ENCODE measurements at places on chromosomes 5 and 9.

DNA sequence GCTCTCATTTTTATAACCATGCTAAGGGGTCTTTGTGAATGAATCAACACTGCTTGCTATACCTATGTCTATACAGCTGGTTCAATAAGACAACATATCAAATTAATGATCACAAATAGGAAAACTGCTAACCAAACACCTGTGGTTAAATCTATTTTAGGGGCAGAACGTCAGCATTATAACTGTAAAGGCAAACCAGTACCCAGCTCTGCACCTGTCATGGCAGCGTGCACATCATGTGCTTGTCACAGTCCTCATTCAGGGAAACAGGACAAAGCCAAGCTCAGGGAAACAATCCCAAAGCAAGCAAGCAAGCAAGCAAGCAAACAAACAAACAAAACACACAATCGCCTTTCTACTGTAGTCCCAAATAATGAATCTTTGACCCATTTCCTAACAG, 277.7 kb upstream of the DAP start:
- no peak overlapping the region for H3K4me3 ChIP-seq
- no peak for ATAC-seq
- no peaks in the 10 kb centered on the region for H3K36me3 ChIP-seq

GRCh38 chr5:56712895-56713591, 102.3 kb upstream of the MAP3K1 start:
- ATAC-seq = no peak
- peaks cover 33% of the 10 kb centered on the region for H3K4me1 ChIP-seq
- H3K36me3 ChIP-seq = peaks cover 6% of the 10 kb centered on the region
- H3K27me3 ChIP-seq = no peaks in the 10 kb centered on the region
- no peak overlapping the region for H3K4me3 ChIP-seq

- H3K4me3 ChIP-seq = no peak overlapping the region
- no peak for ATAC-seq
- no peak overlapping the region for H3K27ac ChIP-seq
- no peaks in the 10 kb centered on the region for H3K27me3 ChIP-seq
- no peaks in the 10 kb centered on the region for H3K4me1 ChIP-seq
These were observed 10.6 kb downstream of the GRIN3A start for GRCh38 chr9:101727612-101728524.

GRCh38 chr5:110377943-110378342, 348.5 kb downstream of the TMEM232 start:
- H3K27ac ChIP-seq = no peak overlapping the region
- no peaks in the 10 kb centered on the region for H3K36me3 ChIP-seq
- H3K27me3 ChIP-seq = no peaks in the 10 kb centered on the region
- H3K4me3 ChIP-seq = no peak overlapping the region
- no peaks in the 10 kb centered on the region for H3K4me1 ChIP-seq

- ATAC-seq = no peak
- H3K27me3 ChIP-seq = no peaks in the 10 kb centered on the region
- no peak overlapping the region for H3K4me3 ChIP-seq
- no peak overlapping the region for H3K27ac ChIP-seq
- no peaks in the 10 kb centered on the region for H3K36me3 ChIP-seq
These were observed 107.6 kb downstream of the RNF180 start for GRCh38 chr5:64273276-64273675.

- H3K27me3 ChIP-seq = peaks cover 8% of the 10 kb centered on the region
- no peaks in the 10 kb centered on the region for H3K36me3 ChIP-seq
- H3K4me1 ChIP-seq = no peaks in the 10 kb centered on the region
- H3K4me3 ChIP-seq = no peak overlapping the region
- ATAC-seq = no peak
- no peak overlapping the region for H3K27ac ChIP-seq
These were observed 31.0 kb downstream of the HMHB1 start for GRCh38 chr5:143842920-143843319.

GRCh38 chr5:155839251-155840037, 487.5 kb upstream of the SGCD start:
- H3K4me1 ChIP-seq = no peaks in the 10 kb centered on the region
- no peaks in the 10 kb centered on the region for H3K36me3 ChIP-seq
- no peak overlapping the region for H3K27ac ChIP-seq
- H3K4me3 ChIP-seq = no peak overlapping the region

GRCh38 chr5:142287096-142287972, 37.5 kb downstream of the SPRY4 start:
- no peak for ATAC-seq
- H3K4me3 ChIP-seq = no peak overlapping the region
- no peaks in the 10 kb centered on the region for H3K36me3 ChIP-seq
- peaks cover 9% of the 10 kb centered on the region for H3K4me1 ChIP-seq
- peaks cover 9% of the 10 kb centered on the region for H3K27me3 ChIP-seq

GRCh38 chr5:1772634-1773033, 27.0 kb downstream of the MRPL36 start:
- no peak for ATAC-seq
- peaks cover 47% of the 10 kb centered on the region for H3K27me3 ChIP-seq
- H3K4me3 ChIP-seq = no peak overlapping the region
- H3K4me1 ChIP-seq = no peaks in the 10 kb centered on the region
- H3K36me3 ChIP-seq = no peaks in the 10 kb centered on the region

GRCh38 chr9:86580688-86581087, 226.5 kb upstream of the TUT7 start:
- H3K36me3 ChIP-seq = no peaks in the 10 kb centered on the region
- no peak overlapping the region for H3K4me3 ChIP-seq
- no peak overlapping the region for H3K27ac ChIP-seq

DNA sequence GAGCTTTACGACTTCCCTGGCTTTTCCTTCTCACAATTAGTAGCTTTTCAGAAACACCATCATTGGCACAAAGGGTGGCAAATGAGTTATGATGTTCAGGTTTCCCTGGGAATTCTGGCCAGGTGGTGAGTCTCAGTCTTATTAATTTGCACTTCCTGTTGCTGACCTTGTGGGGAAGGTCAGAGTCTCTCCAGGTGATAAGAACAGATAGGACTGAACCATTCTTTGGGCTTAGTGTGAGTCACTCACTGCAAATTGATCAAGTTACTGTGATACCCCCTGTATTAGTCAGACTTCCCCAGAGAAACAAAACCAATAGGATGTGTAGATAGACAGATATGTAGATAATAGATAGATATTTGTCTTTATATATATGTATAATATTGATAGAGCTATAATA, 53.8 kb upstream of the RANBP3L start:
- no peaks in the 10 kb centered on the region for H3K36me3 ChIP-seq
- no peak overlapping the region for H3K27ac ChIP-seq
- no peaks in the 10 kb centered on the region for H3K4me1 ChIP-seq
- peaks cover 5% of the 10 kb centered on the region for H3K27me3 ChIP-seq
- no peak for ATAC-seq

- no peaks in the 10 kb centered on the region for H3K27me3 ChIP-seq
- H3K4me1 ChIP-seq = no peaks in the 10 kb centered on the region
- no peak overlapping the region for H3K27ac ChIP-seq
- H3K36me3 ChIP-seq = no peaks in the 10 kb centered on the region
- no peak for ATAC-seq
These were observed 661.7 kb downstream of the KCTD16 start for GRCh38 chr5:144832416-144832815.

DNA sequence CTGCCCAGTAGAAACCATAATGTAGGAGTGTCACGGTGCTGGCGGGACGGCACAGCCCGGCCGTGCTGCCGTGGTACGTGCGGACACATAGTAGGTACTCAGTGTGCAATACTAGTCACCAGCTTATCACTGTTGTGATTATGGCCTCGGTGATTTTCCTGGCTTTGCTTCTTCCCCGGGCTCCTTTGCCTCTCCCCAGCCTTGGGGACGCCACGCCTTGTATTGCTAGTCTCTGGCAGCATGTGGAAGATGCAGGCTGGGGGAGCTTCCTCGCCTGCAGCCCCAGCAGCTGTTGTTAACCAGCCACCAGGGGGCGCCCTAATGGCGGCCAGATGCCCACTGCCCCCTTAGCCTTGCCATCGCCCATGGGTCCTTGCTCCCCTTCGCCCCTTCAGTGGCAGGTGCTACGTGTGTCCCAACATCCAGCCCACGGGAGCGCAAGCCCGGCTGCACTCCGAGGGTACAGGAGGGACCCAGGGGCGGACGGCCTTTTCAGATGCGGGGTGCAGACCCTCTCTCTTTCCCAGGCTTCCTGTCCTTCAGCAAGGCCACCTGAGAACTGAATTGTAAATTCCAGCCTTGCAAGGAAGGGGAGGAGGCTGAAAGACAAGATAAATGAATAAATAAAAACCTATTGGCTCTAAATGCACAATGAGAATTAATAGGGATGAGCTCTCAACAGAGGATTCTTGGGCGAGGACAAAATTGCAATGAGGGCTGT, 8.0 kb downstream of the NTNG2 start:
- no peak overlapping the region for H3K4me3 ChIP-seq
- H3K36me3 ChIP-seq = no peaks in the 10 kb centered on the region
- H3K4me1 ChIP-seq = no peaks in the 10 kb centered on the region
- peak; percentile 56 for ATAC-seq

DNA sequence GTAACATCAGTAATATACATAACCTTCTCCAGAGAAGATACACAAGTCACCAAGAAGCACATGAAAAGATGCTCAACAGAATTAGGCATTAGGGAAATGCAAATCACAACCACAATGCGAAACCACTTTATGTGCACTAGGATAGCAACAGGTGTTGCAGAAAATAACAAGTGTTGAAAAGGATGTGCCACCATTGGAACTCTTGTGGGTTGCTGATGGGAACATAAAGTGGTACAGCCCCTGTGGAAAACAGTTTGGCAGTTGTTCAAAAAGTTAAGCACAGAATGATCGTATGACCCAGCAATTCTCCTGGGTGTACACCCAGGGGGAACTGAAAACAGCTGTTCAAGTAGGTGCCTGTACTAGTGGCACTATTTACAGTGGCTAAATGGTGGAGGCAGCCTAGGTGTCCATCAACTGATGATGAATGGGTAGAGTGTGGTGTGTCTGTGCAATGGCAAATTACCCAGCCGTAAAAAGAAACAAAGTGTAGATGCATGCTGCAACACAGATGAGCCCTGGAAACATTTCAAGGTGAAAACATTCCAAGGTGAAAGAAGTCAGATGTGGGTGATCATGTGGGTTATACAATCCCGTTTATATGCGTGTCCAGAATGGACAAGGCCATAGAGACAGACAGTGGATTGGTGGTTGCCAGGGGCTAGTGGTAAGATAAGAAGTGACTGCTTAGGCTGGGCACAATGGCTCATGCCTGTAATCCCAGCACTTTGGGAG, 27.2 kb downstream of the CCDC69 start:
- peaks cover 42% of the 10 kb centered on the region for H3K4me1 ChIP-seq
- H3K27ac ChIP-seq = peak overlapping the region; percentile 77
- no peak overlapping the region for H3K4me3 ChIP-seq
- no peaks in the 10 kb centered on the region for H3K27me3 ChIP-seq
- peak; percentile 99 for ATAC-seq
- peaks cover 91% of the 10 kb centered on the region for H3K36me3 ChIP-seq

DNA sequence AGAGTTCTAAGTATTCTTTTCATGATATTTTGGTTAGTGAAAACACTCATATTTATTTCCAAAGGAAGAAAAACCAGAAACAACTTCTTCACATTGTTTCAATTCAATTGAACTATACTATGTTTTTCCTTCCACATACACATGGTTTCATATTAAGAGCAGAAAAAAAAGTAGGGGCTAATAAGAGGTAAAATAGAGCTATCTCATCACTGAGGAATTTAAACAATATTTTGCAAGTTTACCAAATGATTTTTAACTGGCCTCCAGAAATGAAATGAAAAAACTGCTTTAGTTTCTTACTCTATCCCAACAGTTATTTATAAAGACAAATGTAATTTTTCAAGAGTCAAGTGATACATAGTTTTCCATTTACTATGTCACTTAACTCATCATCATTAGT, 233.5 kb downstream of the RFX3 start:
- ATAC-seq = no peak
- H3K4me3 ChIP-seq = no peak overlapping the region
- peaks cover 42% of the 10 kb centered on the region for H3K36me3 ChIP-seq
- no peak overlapping the region for H3K27ac ChIP-seq
- no peaks in the 10 kb centered on the region for H3K4me1 ChIP-seq
- no peaks in the 10 kb centered on the region for H3K27me3 ChIP-seq

DNA sequence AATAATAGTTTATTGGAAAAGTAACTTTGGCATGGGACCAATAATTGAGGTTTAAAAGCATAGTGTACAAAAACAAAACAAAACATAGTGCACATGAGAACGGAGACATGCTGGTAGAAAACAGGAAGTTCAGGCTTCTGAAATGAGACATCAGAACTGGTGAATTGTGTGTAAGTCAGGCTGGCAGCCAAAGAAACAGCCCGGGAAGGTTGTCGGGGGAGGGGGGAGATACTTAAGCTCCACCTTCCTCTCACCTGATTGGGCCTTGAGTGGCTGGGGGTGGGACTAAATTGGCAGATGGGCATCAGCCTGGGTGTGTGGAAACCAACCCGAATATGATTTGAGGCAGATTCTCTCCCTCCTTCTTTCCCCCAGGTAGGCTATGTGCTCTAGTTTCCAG, 256.3 kb downstream of the SMARCA2 start:
- H3K4me1 ChIP-seq = no peaks in the 10 kb centered on the region
- peaks cover 9% of the 10 kb centered on the region for H3K27me3 ChIP-seq
- no peaks in the 10 kb centered on the region for H3K36me3 ChIP-seq
- peak; percentile 84 for ATAC-seq
- no peak overlapping the region for H3K27ac ChIP-seq

GRCh38 chr5:176337913-176338312, 23.7 kb downstream of the KIAA1191 start:
- H3K4me3 ChIP-seq = no peak overlapping the region
- no peak overlapping the region for H3K27ac ChIP-seq
- H3K4me1 ChIP-seq = no peaks in the 10 kb centered on the region
- H3K36me3 ChIP-seq = peaks cover 51% of the 10 kb centered on the region
- H3K27me3 ChIP-seq = no peaks in the 10 kb centered on the region

GRCh38 chr5:95782181-95782580, 40.3 kb downstream of the GLRX start:
- peaks cover 13% of the 10 kb centered on the region for H3K4me1 ChIP-seq
- no peaks in the 10 kb centered on the region for H3K27me3 ChIP-seq
- H3K4me3 ChIP-seq = no peak overlapping the region
- H3K27ac ChIP-seq = no peak overlapping the region

GRCh38 chr5:96814041-96814440, 6.3 kb upstream of the ERAP1 start:
- peaks cover 26% of the 10 kb centered on the region for H3K4me1 ChIP-seq
- no peak overlapping the region for H3K4me3 ChIP-seq
- no peak overlapping the region for H3K27ac ChIP-seq
- no peak for ATAC-seq
- no peaks in the 10 kb centered on the region for H3K36me3 ChIP-seq

GRCh38 chr5:173721601-173722232, 105.3 kb upstream of the BOD1 start:
- no peaks in the 10 kb centered on the region for H3K36me3 ChIP-seq
- no peak for ATAC-seq
- peaks cover 1% of the 10 kb centered on the region for H3K4me1 ChIP-seq

DNA sequence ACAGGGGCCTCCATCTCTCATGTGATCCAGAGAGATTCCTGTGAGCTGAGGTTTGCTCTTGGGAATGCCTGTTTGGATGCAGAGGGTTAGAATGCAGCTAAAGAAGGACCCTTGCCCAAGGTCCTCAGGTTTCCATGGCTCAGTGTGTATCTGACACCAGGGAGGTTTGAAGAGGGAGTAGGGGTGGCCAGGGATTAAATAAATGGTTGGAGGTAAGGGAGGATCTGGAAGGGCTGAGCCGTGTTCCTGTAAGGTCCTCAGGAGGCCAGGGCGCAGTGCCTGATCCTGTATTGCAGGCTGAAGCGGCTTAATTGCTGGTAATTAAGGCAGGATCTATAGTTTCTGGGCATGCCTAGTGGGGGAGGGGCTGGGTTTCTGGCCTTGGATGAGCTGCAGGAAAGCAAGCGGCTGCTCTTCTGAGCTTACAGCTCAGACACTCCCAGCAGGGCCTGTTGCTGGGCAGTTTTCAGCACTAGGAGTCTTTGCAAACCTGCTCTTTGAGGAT, 41.5 kb upstream of the MAP1B start:
- no peak overlapping the region for H3K4me3 ChIP-seq
- no peak for ATAC-seq
- no peaks in the 10 kb centered on the region for H3K4me1 ChIP-seq
- no peak overlapping the region for H3K27ac ChIP-seq
- H3K36me3 ChIP-seq = no peaks in the 10 kb centered on the region
